CD8-positive, alpha-beta memory T cell (primary cell): ENCODE measurements at places on chromosomes 5 and 9.

GRCh38 chr5:179870403-179870903 is 11.8 kb upstream of the MRNIP start:
- no peak for DNase-seq

DNA sequence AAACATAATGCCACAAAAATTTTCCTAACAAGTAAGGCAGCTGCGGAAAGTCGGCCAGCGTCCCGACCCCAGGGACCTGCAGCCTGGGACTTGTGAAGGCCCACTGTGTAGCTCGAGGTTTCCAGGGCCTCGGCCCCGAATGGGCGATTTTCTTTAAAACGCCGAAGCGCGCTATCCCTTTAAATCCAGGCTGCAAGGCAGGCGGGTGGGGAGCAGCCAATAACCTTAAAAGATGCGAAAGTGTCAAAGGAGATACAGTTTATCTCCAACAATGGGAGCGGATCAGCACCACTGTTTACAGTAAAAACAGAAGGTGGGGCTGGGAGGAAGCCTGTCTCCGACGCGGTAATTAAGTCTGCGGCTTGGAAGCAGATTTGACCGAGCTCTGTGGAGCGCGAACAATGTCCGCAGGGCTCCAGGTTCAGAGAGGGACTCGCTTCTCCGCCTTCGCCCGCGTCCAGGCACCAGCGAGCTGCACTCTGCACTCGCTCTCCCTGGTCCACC is 1.7 kb upstream of the ZSWIM6 start:
- no peak for DNase-seq

GRCh38 chr5:120055858-120056257 is 408.2 kb upstream of the PRR16 start:
- DNase-seq, result no peak

GRCh38 chr5:141958113-141958512 is at the start of gene PCDH12:
PCDH12 (minus strand) TSS chr5:141958202; CDS start chr5:141957851, 351 bp downstream.
- no peak for DNase-seq

GRCh38 chr9:89376741-89377351 is 58.5 kb downstream of the SECISBP2 start:
- no peak for DNase-seq

- no peak for DNase-seq
These were observed 205.0 kb downstream of the SLIT3 start for GRCh38 chr5:169095976-169096375.

GRCh38 chr5:55073211-55073610 is 29.2 kb upstream of the GZMA start:
- no peak for DNase-seq

DNA sequence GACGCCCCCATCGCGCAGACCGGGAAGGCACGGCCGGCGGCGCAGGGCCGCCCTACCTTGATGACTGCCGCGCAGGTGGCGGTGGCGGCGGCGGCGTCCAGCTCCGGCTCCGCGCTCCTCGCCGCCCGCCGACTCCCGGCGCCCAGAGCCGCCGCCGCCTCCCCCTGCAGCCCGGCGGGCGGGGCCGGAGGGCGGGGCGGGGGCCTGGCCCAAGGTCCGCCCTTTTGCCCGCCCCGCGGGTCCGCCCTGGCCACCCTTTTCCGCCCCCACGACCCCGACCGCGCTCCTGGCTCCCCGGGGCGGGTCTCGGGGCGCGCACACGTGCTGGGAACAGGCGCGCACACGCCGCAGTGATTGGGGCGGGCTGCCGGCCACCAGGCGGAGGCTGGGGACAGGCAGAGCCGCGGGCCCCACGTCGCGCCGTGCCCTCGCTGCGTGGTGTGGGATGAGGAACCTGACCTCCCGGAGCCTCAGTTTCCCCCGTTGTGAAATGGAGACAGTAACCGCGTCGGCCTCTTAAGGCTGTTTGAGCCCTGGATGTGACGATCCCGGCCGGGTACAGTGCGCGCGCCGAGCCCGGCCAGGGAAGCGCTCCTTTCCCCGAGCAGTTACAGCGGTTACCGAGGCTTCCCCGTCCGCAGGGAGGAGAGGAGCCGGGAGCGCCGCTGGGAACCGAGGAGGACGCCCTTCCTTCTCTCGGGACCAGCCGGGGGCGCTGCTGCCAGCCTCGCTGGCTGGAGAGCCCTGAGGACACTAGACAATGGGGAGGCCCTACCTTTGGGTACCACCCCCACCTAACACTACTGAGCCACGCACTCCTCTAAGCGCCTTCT is at the start of gene CORO2A:
TSS of gene CORO2A (minus strand) at position 135 of the 833 bp plus-strand sequence. CDS start 34,977 bp downstream, outside the sequence.
- DNase-seq, result peak; percentile 58

DNA sequence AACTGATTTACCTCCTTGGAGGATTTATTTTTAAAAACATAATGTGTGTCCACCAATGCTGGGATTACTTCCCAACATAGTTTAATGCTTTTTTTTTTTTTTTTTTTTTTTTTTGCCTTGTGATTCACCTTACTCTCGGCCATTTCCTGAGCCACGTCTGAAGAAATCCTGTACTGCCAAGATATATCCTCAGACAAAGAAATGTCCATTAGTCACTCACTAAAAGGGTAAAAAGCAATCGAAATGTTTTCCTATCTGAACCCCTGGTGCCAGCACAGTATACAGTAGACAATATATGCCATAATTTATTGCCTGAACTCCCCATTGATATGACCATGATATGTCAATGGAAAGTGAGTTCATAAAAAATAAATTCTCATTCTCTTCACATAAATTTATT is 344.1 kb downstream of the BNC2 start:
- DNase-seq, result no peak

GRCh38 chr5:154791535-154791934 is 36.4 kb downstream of the LARP1 start:
- DNase-seq, result no peak

DNA sequence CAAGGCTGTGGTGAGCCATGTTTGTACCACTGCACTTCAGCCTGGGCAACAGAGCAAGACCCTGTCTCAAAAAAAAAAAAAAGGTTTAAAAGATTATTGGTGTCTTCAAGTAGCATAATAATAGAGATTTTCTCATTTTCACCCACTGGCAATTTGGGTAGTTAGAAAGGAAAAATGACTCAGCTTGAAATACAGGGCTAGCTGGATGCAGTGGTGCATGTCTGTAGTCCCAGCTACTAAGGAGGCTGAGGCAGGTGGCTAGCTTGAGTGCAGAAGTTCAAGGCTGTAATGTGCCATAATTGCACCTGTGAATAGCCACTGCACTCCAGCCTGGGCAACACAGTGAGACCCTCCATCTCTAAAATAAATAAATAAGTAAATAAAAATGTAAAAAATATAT is 111.1 kb downstream of the ARRDC3 start:
- no peak for DNase-seq

DNA sequence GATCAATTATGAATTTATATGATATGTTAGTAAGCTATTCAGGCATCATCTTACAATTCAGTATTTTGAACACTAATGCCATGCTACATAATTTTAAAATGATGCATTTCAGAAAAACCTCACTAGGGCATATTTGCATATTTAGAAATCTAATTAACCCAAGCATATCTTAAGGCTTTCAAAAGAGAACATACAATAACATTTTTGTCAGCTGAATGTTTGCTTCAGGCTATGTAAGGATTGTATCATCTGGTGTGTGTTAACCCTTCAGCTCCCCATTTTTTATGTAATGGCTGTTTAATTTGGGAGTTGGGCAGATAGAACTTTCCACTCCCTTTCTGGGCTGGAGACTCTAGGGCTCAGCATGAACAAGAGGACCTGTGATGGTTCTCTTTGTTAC is 299.1 kb upstream of the EFNA5 start:
- DNase-seq, result no peak

DNA sequence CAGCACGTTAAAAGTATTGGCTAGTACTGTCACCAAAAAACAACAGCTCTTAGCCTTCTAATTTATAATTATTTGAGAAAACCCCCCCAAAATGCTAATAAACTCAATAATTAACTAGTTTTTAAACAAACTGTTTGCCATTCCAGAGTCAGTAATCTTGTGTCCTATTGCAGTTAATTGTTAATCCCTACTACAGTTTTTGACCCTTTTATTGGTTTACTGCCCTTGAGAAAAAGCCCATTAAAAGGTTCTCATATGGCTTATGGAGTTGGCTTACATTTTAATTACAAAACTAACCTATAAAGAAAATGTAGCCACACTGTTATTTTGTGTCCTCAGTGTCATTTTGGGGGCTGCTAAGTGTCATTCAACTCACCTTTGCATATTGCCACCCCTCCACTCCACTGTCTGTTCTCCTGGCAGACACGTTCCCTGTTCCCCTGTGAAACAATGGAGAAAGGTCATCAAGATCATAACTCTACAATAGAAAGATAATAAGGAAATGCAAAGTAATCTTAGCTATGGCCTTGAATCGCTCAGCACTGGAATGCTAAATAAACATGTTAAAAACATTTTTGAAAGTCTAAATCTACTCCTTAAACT is 51.6 kb upstream of the TXNDC8 start:
- DNase-seq, result no peak

DNA sequence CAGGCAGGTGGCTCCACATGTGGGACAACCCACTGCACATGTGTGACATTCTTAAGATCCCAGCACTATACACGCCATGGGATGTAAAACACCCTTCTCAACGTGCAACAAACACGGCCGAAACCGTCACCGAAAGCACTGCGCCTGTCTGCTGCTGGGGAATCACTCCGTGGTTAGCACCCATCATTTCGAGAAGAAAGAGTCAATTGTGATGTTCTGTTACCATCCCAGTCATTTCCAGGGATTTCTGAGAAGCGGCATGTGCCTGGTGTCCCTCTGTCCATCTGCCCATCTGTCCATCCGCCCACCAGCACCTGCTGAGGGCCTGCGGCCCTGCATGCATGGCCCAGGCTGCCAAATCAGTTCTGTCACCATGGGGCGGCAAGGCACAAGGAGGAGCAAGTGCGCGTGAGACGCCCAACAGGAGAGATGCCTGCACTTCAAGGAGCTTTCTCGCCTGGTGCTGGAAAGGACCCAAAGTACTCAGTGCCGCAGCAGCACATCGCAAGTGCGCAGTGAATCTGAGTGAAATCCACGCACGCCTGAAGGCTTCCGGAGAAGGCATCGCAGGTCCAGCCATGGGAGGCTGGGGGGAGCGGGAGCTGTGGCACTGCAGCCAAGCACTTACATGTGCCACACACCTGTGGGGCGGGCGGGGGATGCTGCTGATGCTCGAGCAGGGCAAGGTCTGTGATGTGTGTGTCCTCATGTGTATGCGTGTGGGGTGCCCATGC is 38.0 kb downstream of the VAV2 start:
- no peak for DNase-seq

- no peak for DNase-seq
These were observed 19.5 kb downstream of the DBH start for GRCh38 chr9:133655701-133656100.
